B cell (primary cell): ENCODE measurements at places on chromosomes 7 and 10. TPM values are rescaled to one million over a fixed set of nuclear protein-coding genes. Genes with fewer than 3 reads are reported as not detected.

- no peaks in the 10 kb centered on the region for H3K4me1 ChIP-seq
- H3K4me3 ChIP-seq, result no peak overlapping the region
- H3K36me3 ChIP-seq, result no peaks in the 10 kb centered on the region
- H3K27me3 ChIP-seq, result no peaks in the 10 kb centered on the region
Measured at GRCh38 chr7:79180533-79180932, 272.9 kb downstream of the MAGI2 start.

DNA sequence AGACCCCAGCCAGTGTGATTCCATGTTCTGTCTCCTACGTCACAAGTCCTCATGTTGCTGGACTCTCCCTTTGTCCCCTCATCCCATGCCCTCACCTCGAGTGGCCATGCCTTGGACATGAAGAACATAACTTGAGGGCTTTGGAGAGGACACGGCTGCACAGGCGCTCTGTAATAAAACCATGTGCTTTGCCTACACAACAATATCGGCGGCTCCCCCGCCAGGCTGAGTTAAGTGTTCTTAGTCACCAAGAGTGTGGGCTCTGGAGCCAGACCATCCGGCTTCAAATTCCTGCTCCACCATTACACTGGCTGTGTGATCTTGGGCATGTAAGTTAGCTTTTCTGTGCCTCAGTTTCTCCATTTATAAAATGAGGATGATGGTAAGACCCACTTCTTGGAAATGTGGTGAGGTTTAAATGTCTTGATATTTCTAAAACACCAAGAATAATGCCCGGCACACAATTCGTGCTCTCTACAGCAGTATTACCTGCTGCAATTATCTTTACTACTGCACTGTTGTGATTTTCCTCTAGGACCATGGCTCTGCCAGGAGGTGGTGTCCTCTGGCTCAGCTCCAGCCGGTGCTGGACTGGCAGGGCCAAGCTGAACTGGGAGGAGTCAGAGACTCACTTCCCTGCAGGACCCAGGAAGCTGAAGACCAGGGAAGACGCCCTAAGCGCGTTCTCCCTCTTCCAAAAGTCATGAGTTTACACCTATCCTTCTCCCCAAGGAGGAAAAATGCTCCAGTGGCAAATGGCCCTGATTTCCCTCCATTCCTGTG, 15.7 kb downstream of the SLIT1 start:
- DNase-seq, result no peak
- H3K36me3 ChIP-seq, result no peaks in the 10 kb centered on the region
- H3K27me3 ChIP-seq, result no peaks in the 10 kb centered on the region
- no peak overlapping the region for H3K27ac ChIP-seq
- H3K4me1 ChIP-seq, result no peaks in the 10 kb centered on the region

PTER gene
- 7.4 and 8.8 TPM in 2 replicates for polyA plus RNA-seq

DNA sequence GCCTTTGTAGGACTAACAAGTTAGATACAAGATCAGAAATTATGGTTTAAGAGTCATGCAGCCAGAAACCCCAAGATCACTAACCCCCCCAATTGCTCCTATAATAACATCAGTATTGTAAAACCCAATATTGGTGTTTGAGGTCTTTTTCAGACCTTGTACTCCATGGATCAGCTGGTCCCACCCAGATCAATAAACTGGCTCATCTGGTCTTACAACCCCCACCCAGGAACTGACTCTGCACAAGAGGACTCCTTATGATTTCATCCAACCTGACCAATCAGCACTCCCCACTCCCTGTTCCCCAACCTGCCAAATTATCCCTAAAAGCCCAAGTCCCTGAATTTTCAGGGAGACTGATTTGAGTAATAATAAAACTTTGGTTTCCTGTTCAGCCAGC, 6.4 kb upstream of the GSAP start:
- no peak overlapping the region for H3K27ac ChIP-seq
- H3K4me1 ChIP-seq, result peaks cover 16% of the 10 kb centered on the region
- H3K36me3 ChIP-seq, result no peaks in the 10 kb centered on the region
- DNase-seq, result no peak
- no peaks in the 10 kb centered on the region for H3K27me3 ChIP-seq

DNA sequence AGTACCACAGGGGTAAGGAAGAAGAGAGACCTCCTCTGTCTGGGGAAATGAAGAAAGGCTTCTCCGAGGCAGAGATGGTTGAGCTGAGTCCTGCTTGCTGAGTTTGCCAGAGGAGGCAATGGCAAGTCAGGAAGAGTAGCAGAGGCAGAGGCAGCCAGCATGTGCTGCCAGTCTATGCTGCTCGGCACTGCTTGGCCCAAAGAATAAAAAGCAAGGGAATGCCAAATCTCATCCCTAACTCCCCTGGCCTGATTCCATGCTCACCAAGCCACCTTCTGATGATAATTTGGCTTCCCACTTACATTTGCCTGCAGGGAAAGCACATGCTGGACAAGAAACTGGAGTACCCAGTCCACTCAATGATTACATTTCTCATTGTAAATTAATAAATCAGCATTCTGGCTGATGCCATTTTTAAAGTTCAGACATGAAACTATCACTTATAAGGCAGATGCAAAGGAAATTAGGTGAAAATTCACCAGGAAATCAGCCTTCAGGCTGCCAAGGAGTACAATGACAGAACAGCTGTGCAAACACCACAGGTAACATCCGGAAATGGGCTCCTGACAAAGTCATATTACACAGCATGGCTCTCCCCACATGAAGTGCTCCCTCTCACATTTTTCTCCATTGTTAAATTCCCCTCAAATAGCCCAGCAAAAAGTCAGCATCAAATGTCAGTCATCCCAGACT, 245.9 kb downstream of the MTERF1 start:
- no peaks in the 10 kb centered on the region for H3K4me1 ChIP-seq
- no peak overlapping the region for H3K27ac ChIP-seq
- H3K36me3 ChIP-seq, result no peaks in the 10 kb centered on the region
- DNase-seq, result no peak
- H3K4me3 ChIP-seq, result no peak overlapping the region
